ENCODE measurements at places on chromosomes 2 and 18.

DNA sequence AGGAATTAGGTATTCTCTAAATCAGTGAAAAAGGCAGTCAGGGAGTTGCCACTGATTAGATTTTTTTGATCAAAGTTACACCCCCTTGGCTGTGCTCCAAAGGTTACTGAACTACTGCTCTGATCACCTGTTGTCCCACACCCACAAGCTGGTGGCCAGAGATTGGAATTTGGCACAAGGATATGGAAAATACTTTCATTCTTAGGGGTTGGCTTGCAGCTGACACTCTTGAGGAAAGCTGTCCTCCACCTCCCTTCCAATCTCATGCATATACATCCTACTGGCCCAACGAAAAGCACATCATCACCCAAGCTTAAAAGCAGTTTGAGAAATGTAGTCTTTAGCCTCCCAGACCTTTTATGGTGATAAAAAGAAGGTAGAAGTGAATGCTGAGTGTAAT is 329.5 kb upstream of the CHAC2 start:
- DNase-seq, result no peak

- no peak for DNase-seq
Observed at GRCh38 chr2:164993287-164994016, 38.1 kb upstream of the SLC38A11 start.

DNA sequence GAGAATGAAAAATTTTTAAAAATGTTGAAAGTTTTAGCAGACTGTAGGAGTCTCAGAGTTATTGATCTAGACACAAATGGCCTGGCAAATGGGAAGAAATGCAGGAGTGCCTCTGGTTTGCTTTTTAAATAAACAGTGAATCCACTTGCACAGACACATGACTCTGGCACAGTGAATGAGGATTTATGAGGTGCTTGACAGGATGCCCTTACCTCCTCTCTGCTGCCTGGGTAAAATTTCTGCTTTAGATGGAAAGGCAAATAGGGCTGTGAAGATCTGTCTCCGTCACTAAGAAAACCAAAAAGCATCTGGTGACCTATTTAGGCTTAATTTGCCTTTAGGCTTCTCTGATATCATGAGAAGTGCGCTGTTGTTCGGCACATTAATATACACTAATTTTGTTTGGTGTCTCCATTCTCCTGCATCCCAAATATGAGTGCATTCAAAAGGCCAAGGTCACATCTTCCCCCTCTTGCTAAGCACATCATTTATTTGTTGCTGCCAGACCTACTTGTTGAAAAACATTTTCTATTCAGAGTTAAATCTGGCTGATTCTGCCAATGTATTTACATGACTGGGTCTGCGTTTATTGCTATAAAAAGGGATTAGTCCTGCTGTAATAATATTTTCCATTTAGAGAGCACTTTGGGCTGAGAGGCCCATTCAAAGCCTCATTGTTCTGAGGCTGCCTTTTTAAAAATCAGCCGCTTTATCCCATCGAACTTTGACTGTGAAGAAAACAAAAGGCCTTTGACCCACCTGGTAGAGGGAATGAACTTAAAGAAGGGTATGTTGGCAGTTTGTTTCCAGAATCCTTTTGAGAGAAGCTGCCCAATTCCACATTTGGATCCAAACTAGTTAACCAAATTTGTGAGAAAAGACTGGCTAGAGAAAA is 94.9 kb downstream of the RNF152 start:
- DNase-seq, result no peak

GRCh38 chr2:31213601-31214443 is 3.5 kb downstream of the CAPN14 start:
- DNase-seq, result no peak

DNA sequence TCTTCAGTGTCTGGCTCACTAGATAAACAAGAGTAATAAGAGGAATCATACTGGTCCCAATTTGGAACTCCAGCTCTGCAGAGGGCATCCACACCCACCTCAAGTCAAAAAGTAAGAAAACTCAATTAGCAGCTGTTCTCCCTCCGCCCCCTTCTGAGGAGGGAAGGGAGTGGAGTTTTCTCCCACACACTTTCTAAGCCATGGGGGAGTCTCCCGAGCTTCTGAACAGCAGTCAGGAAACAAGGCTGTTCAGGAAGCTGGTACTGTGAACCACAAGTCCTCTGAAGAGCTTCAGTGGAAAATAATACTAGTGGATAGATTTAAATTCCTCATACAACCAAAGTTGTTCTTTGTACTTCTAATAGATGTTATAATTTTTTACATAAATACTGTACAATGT is 32.9 kb upstream of the SPTBN1 start:
- DNase-seq, result no peak

- DNase-seq, result no peak
Observed at GRCh38 chr2:160583146-160583535, 89.5 kb upstream of the RBMS1 start.

DNA sequence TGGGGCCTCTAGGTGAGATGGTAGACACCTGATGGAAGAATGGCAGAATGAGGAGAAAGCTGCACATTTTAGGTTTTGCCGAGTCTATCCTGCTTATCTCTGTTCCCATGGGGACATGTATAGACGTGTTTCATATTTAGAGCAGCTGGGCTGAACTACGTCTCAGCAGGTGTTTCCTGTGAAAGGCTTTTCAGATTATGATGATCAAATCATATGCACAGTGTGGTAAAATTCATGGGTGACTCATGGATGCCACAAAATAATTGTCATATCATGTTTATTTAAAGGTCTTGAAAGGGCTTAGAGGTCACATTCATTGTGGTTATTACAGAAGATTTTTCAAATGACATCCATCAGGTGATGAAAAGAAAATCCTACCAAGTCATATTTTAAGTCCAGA is 90.5 kb downstream of the ICOS start:
- DNase-seq, result peak; percentile 31

- no peak for DNase-seq
Observed at GRCh38 chr2:1742681-1743395, 1.5 kb downstream of the PXDN start.
